ENCODE measurements at places on chromosomes 12 and 14.

DNA sequence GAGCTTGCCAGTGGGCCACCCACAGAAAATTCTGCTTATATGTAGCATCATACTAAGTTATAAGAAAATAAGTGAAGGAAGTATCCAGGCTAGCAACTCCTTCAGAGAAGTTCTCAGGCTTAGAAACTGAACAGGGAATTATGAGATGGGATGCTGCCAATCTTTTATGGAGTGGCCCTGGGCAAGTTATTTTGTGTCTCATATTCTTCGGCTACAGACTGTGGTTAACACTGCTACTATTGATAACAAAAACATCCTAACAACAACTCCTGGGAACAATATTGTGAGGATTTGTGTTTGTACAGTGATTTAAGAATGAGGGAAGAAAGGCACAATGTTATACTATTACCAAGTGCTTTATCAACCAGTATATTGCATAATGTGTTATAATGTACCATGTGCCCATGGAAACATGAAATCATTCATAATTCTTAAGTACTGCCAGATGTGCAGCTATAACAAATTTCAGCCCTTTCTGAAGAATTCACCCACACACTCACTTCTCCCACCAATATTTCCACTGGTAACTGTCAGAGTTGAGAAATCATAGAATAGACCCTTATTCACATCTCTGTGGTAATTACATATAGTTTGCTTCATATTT, 113.3 kb upstream of the SOX5 start:
- DNase-seq: no peak

DNA sequence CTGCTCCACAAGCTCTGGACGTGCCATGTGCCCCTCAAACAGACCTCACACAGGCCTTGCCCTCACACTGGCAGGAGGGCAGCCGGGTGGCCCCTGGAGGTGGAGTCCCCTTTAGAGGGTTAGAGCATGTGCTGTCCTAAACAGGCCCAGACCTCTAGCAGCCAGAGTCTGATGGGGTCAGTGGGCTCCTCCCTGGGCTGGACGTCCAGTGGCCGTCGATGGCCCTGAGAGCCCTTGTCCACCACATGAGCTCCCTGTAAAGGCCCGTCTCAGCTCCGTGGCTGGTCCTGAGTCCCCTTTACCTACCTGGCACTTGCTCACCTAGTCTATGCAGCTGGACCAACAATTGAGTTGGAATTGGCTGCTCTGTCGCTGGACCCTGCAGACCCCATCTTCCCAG, 3.8 kb downstream of the TMEM179 start:
- no peak for DNase-seq

- DNase-seq: no peak
Observed at GRCh38 chr14:38948171-38948570, 154.9 kb downstream of the SEC23A start.

GRCh38 chr14:68711561-68712309, 81.1 kb downstream of the ZFP36L1 start:
- DNase-seq: no peak

DNA sequence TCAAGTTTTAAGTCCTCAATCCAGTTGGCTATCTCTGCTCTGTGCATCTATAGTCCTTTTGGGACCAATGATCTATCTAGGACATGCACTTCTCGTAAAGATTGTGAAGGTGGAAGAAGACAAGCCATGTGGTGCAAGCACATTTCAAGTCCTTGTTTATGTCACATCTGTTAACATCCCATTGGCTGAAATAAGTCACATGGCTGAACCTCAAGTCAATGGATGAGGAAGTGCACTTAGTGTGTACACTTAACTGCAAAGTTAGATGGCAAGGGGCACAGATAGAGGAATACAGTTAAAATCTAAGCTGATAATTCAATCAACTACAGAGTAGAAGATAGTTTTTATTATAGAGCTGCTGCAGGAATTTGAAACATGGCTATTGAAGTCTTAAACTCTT, 362.8 kb upstream of the TBX3 start:
- DNase-seq: no peak

DNA sequence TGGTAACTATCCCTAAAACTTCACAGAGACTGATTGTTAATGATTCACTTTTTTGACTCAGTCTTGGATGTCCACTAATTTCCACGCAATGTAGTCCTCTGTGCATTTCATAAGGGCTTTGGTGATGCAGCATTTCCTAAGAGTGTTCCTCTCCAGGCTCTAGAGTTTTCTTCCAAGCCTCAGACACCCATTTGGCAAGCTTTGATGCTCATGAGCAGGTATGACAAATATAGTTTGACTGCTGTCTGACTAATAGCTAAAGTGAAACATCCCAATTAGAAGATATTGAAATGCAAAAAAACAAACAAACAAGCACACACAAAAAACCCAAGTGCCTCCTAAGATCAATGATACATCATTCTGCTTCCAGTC, 1.5 kb upstream of the VAMP1 start:
- DNase-seq: no peak

- DNase-seq: no peak
Observed at GRCh38 chr14:37142835-37143401, 29.5 kb downstream of the SLC25A21 start.

GRCh38 chr12:49022558-49023178, 4.1 kb upstream of the PRKAG1 start:
- DNase-seq: no peak

DNA sequence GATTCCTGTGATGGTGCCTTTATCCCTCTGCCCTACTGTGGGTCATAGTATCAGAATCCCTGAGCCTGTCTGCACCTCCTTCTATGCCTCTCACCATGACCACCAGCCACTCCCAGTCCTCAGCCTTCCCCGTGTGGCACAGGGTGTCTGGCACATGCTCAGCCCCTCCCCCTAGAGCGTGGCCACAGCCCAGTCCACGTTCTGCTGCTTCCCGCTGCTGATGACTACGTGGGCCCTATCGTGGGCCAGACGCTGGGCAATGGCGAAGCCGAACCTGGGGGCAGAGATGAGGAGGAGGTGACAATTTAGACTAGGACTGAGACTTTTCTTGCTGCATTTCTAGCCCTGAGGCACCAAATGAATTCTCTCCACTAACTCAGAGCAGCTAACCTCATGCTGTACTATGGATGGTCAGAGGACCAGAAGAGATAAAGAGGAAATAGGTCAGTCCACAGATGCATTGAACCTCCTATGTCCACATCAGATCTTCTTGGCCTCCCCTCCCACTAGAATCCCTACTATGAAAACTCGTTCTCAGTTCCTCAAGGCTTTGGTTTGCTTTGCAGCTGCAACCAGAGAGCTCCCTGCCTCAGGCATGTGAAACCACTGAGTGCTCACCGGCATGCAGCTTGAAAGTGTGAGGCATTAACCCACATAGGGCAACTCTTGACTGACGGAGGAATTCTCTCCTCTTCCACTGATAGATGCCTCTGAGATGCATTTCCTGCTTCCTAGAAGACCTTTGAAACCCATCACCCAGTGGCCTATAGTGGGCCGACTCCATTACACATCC, 126.3 kb upstream of the DHRS4 start:
- no peak for DNase-seq

GRCh38 chr14:103141117-103141796, 18.0 kb downstream of the TNFAIP2 start:
- DNase-seq: no peak

DNA sequence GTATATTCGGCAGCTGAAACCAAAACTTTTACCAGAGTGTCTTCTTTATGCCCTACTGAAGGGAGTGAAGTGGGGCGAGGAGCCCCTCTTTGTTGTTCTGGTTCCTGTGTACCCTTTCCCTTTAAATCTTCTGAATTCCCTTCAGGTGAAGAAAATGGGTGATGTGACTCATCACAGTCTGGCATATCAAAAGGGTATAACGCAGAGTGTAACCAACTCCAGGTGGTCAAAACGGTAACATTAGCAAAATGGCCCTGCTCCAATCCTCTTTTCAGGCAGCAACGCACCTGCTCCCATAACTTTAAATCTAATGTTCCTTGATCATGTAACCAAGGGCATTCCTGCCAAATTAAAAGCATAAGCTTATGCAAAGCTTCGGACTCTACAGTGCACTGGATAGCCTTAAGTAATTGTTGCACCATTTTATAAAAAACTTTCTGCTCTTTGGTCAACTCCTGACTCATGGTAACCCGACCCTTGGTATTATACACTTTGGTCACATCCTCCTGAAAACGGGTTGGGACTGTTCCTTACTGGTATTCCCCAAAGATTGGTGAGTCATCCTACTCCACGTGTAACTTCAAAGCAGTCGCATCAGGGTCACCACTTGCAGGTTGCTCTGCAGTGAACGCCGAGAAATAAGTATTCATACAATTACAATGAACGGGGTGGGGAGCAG, 83.1 kb downstream of the KCNMB4 start:
- no peak for DNase-seq

- DNase-seq: no peak
Observed at GRCh38 chr12:124557518-124558223, 9.7 kb downstream of the NCOR2 start.

DNA sequence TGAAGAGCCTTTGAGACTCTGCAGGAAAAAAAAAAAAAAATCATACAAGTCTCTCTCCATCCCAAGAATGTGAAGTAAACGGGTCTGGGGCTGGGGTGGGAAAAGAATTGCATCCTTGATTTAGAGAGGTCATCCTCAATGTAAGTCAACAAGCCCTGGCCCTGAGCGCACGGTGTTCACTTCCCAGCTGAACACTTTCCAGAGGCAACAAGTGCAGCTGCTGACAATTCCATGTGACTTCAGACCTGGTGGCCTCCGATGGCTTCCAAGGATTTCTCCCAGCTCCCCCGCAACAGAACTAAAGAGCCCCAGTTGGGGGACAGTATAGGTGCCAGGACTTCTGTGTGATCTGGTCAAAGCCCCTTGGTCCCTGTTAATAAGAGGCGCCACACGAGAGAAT, 2.4 kb downstream of the RILPL1 start:
- DNase-seq: no peak

DNA sequence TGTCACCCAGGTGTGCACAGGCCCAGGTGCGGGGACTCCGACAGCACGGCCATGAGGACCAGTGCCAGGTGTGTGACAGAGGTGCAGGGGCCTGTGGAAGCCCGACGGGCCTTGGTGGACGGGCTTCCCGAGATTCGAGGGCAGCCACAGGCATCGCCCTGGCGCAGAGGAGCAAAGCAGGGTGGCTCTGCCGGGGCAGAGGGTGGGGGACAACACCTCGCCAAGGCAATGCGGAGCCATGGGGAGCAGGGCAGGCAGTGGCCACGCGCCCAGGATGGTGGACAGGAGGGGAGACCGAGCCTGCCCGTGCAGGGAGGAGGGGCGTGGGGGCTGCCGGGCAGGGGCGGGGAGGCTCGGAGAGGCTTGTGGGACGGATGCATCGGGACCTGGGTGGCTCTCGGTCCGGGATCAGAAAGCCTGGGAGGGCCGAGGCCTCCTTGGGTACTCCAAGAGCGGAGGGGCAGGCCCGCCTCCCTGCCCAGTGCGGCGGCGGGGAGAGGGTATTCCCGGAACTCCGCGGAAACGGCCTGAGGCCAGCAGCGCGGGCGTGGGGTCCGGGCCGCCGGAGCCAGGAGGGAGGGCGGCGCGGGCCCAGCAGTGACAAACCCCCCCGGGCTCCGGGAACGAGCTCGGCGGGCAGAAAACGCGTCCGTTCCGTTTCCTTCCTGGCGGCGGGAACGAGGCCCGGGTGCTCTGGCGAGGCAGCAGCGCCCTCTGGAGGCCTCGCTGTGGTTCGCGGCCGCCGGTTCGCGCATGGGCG, 1.6 kb downstream of the TMEM121 start:
- peak; percentile 60 for DNase-seq

- no peak for DNase-seq
Observed at GRCh38 chr14:78498062-78498595, 328.0 kb downstream of the NRXN3 start.

DNA sequence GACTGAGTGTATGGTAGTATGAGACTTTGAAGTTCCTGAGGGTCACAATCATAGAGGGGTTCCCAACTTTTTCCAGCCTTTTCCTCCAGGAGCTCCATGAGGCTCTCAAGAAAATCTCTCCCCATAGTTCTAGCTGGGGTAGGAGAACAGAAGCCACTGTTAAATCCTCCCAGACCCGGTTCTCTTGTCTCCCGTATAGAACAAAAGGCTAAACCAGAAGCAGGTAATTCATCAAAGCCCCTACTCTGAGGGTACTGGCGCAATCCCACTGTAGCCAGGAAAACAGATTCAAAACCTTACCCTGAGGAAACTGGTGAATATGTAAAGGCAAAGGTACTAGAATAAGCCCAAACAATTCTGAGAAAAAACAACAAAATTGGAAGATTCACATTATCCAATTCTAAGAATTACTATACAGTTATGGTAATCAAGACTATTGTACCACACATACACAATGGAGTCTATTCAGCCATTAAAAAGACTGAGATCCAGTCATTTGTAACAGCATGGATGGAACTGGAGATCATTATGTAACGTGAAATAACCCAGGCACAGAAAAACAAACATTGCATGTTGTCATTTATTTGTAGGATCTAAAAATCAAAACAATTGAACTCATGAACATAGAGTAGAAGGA, 20.5 kb downstream of the OR8S1 start:
- no peak for DNase-seq

DNA sequence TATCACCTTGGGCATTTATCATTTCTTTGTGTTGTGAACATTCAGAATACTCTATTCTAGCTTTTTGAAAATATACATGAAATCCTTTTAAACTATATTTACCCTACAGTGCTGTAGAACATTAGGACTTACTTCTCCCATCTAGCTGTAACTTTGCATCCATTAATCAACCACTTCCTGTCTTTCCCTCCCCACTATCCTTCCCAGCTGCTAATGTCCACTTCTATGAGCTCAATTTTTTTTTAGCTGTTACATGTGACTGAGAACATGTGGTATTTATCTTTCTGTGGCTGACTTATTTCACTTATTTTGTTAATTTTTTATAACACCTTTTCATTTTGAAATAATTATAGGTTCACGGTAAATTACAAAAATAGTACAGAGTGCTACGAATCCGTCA, 136.0 kb downstream of the LMNTD1 start:
- DNase-seq: no peak

DNA sequence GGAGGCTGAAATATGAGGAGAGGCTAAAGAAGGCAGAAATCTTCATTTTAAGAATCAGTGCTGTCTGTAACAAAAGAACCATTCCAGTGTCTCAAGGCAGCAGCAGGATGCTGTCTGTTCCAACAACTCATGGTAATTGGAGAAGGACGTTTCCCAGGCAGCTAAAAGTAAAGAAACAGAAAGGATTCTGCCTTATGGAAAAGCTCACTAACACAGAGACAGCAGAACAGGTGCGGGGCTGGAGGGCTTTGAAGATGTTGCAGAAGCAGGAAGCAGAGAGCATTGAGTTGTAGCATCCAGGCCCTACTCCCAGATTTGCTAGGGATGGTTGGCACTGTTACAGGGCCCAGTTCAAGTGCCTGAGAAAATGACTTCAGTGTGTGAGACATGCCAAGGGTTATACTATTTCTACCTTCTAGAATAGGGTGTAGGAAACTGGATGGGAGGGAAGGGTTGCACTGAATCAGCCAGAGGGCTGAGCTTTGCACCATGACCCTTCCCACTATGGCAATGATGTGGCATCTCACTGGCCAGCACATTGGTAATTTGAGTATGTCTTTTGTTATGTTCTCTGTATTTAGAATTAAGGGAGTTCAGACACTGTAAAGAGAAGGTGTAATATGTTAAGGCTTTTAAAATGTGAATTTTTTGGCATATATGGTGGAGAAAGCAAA, 160.0 kb upstream of the FBXO33 start:
- no peak for DNase-seq

- DNase-seq: no peak
Observed at GRCh38 chr12:117658226-117658625, 296.8 kb upstream of the NOS1 start.

GRCh38 chr12:67394550-67394949, 125.4 kb downstream of the CAND1 start:
- DNase-seq: no peak

Measured in stimulated activated CD8-positive, alpha-beta memory T cell treated with anti-CD3 and anti-CD28 coated beads, Interleukin-2, amount 100 ng/mL, for 1 hour (primary cell).